Fibroblast of skin of scalp (primary cell): ENCODE measurements at places on chromosomes 5 and 9.

GRCh38 chr9:34654323-34655051 is 2.5 kb downstream of the IL11RA start:
- peak; percentile 91 for DNase-seq

DNA sequence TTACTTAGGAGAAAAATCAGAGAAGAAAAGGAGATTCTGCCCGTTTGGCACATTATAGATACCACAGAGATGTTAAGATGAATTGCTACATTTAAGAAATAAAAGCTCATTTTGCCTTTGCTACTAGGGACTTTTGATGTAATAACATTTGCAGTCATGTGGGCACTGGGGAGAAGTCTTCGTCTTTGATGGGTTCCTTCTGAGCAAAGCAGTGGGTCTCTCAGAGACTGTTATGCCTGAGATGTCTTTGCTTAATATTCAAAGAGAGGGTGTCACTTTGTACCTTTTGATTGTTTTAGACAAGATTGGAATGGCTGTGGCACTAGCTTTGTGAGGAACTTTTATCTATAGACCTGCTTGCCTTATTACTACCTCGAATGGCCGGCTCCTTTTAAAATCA is 25.0 kb downstream of the SLC25A25 start:
- DNase-seq = no peak

- no peak for DNase-seq
Measured at GRCh38 chr5:31626156-31626555, 12.8 kb upstream of the PDZD2 start.

DNA sequence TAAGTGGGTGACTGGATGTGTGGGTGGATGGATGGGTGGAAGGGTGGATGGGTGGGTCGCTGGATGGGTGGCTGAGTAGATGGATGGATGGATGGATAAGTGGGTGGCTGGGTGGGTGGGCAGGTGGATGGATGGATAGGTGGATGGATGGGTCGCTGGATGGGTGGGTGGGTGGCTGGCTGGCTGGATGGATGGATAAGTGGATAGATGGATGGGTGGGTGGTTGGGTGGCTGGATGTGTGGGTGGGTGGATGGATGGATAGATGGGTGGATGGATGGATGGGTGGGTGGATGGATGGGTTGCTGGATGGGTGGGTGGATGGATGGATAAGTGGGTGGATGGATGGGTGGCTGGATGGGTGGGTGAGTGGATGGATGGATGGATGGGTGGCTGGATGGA is 27.3 kb upstream of the CEP72 start:
- no peak for DNase-seq
